ENCODE measurements at places on chromosomes 12 and 14.

DNA sequence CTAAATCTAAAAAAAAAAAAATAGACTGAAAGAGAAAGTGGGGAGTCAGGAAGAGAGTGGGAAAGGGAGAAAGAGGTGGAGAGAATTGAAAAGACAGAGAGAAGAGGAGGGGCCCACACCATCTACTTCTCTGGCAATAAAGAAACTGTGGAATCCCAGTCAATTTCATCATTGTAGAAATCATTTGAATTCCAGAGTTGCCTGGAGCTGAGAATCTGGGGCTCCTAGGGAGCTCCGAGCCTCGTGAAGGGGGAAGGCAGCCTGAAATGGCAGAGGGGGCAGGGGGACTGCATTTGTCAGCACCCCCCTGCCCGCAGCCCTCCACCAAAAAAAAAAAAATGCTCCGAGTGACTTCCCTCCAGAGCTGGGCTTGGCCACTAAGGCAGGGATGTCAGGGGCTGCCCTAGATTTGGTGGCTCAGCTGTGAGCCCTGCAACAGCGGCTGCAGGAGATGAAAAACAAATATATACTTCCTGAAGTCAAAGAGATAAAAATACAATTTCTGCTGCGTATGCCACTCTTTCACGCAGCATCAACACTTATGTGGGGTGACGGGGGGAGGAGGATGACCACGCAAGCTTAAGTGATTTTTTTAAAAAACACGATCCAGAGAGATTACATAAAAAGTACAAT is 80.5 kb downstream of the BCL11B start:
- DNase-seq: no peak

DNA sequence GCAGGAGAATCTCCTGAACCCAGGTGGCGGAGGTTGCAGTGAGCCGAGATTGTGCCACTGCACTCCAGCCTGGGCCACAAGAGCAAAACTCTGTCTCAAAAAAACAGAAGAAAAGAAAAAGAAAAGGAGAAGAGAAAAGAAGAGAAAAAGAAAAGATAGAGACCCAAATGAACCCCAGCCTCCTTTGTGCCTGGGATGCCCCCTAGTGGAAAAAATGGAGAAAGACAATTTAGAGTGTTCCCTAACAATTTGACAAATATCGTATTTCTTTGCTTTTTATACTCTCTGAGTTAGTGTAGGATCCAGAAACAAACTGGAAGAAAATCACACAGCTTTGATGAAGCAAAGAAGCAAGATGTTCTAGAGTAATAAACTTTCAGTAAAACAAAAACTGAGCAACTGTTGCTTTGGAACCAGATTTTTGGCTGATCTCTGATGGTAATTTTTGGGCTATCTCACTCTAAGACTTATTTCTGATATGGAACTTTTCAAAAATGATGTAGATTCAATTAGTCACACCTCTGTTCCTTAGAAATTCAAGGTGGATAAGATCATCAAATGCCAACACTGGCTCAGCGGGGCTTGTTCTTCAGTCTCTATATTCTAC is 18.6 kb upstream of the PRKAB1 start:
- no peak for DNase-seq

GRCh38 chr12:63079791-63080502 is 71.1 kb downstream of the AVPR1A start:
- no peak for DNase-seq

- no peak for DNase-seq
Measured at GRCh38 chr12:3160081-3160480, 82.9 kb downstream of the TSPAN9 start.

DNA sequence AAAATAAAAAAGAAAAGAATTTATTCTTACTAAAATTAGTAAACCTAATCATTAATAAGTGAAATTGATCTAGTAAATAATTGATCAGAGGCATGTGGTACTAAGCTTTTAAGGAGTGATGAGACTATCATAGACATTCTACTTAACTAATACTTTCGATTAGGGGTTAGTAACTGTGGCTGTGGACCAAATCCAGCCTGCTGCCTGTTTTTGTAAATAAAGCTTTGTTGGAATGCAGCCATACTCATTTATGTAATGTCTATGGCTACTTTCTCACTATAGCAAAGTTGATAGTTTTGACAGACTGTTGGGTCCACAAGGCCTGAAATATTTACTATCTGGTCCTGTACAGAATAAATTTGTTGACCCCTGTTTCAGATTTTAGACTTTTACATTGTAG is 63.2 kb downstream of the PLEKHA5 start:
- DNase-seq: no peak

DNA sequence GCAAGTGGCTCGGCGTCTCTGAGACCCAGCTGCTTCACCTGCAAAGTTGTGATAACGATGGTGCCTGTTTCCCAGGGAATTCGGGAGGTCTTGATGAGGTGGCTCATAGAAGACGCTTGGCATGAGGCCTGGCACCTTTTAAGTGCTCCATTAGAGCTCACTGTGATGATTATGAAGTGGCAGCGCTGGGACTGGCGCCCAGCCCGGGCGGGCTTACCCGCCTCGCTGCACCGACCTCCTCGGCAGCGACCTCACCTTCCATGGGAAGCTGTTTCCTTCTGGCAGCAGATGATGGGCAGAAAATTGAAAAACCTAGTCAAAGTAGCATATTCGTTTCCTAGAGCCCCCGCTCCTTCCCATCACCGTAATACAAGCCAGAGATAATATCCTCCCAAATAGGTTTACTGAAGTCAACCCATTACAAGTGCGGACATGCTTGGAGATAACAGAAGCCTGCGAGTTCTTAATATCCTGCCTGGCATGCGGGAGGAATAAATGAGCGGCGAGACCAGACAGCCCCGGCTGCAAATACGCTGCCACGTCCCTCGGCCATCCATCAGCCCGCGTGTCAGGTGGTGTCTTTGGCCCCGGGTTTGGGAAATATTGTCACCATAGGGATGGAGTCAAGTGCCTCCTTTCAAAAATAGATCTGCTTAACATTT is 35.2 kb upstream of the DLK1 start:
- no peak for DNase-seq

All from SK-N-DZ (cell line).